Neural crest cell (in vitro differentiated cells): ENCODE measurements at places on chromosomes 1 and 21. TPM values are rescaled to one million over a fixed set of nuclear protein-coding genes. Genes with fewer than 3 reads are reported as not detected.

- DNase-seq, result no peak
Observed at GRCh38 chr1:225731491-225731890, 46.1 kb upstream of the SRP9 start.

DNA sequence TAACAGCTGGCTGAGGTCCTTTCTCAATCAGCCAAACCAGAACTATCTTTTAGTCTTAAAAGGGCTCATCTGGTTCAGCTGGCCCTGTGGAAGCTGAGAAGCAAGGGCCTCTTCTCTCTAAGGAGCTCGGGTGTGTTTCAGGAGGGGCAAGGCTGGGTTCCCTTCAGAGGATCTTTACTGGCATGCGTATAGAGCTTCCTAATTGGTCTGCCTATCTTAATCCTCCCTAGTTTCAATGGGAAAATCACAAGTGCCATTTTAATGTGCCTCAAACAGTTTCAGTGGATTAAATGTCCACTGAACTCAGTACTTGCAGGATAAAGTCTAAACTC lies 81.5 kb upstream of the LBR start:
- DNase-seq, result no peak

- no peak for DNase-seq
Observed at GRCh38 chr21:41780337-41781049, 13.6 kb upstream of the RIPK4 start.

- DNase-seq, result no peak
Observed at GRCh38 chr1:55179177-55179835, 35.9 kb downstream of the USP24 start.

DNA sequence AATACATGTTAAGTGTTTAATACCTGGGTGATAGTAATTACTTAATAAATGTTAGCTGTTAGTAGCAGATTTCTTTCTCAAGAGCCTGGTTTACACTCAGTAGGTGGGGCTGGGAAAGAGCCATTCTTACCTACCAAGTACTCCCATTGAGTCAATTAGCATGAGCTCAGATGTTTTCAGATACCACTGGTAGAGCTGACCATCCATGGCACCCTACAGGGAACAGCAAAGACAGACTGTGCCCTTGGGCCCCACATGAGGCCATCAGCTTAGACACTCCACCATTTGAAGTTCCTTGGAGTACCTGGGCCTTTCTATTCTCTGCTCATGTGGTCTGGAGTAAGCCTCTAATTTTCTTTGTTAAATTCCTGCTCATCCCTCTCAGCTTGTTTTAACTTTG lies 179.3 kb downstream of the CACNA1E start:
- no peak for DNase-seq

GRCh38 chr1:33122483-33123178 lies 41.7 kb downstream of the AZIN2 start:
- no peak for DNase-seq

GRCh38 chr1:19495799-19496526 lies 10.6 kb upstream of the CAPZB start:
- DNase-seq, result no peak

- DNase-seq, result no peak
Observed at GRCh38 chr1:8343464-8344001, 25.6 kb downstream of the SLC45A1 start.

DNA sequence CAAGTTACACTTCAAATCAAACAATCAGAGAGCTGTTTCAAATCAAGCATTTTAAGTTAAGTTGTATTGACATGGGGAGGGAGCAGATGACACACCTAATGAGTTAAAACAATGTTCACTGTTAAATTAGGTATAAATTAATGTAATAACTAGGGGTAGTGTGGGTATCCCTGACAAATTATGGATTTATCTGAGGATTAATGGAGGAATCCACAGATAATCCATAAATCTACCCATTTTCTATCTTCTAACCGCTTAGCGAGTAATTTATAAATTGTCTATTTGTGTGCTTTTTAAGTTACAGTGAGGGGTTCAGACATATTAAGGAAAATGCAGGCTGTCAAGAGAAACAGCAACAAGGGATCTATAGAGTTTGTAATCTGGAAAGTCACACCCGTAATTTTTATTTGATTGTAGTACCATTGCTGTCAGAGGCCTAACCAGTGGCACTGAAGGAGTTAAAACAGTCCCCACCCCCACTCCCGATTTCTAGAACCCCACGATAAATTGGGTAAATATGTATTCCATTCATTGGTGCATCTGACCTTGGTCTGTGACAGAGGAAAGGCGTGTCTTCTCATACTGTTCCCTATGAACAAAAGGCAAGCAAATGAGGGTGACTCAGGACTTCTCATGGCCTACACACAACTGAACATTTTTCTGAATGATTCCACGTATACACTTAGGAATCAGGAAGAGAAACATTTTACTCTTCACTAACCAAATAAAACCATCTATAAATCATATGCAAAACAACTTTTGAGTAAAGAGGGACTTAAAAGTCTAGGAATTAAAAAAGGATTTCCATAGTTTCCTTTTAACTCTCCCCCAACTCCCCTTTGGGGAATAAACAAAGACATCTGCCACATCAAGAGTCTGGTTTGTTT lies 7.4 kb downstream of the IRF2BP2 start:
- no peak for DNase-seq

- DNase-seq, result no peak
Observed at GRCh38 chr1:180586671-180587155, 27.9 kb downstream of the OVAAL start.

GRCh38 chr1:54464477-54465146 lies 58.4 kb upstream of the SSBP3 start:
- DNase-seq, result no peak

DNA sequence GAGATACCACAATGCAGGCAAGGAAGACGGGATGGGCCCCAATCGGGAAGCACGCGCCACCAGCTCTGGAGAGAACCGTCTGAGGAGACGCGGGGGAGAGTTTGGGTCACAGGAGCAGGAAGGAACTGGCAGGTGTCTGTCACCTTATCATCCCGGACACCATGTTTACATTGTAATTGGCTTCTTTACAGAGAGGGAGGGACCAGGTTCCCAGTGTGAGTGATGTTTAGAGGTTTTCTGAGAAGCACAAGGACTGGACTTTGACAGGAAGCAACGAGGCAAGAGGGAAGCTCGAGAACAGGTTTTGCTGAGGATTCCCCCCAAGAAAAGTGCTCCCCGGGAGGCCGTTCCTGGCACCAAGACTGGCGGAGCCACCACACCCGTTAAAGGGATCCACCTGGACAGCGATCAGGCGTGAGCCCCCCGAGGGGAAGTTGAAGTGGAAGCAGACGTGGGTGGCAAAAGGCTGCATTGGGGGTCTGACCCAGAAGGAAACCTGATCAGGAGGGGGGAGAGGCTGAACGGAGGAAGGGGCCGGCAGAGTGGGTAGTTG lies 957 bp downstream of the EPS15 start:
- DNase-seq, result peak; percentile 20

DNA sequence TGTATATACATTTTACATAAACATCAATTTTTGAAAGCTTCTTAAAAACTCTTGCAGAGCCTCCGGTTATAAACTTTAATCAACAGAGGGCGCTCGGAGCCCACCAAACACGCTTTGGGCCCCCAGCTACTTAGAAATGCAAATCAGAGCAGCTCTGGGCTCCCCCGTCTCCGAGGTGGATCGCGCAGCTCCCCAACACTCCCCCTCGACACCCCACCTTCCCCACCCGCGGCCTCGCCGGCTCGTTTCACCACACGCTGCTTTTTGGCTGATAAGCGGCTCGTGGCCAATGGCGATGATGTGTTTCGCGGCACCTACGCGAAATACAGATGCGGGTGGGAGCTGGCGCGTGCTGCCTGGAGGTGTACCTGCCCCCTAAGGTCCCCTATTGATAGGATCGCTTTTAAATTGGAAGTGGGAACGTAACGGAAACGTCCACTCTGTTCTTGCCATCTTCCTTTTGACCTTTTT lies 1.7 kb upstream of the KIF26B start:
- peak; percentile 70 for DNase-seq

DNA sequence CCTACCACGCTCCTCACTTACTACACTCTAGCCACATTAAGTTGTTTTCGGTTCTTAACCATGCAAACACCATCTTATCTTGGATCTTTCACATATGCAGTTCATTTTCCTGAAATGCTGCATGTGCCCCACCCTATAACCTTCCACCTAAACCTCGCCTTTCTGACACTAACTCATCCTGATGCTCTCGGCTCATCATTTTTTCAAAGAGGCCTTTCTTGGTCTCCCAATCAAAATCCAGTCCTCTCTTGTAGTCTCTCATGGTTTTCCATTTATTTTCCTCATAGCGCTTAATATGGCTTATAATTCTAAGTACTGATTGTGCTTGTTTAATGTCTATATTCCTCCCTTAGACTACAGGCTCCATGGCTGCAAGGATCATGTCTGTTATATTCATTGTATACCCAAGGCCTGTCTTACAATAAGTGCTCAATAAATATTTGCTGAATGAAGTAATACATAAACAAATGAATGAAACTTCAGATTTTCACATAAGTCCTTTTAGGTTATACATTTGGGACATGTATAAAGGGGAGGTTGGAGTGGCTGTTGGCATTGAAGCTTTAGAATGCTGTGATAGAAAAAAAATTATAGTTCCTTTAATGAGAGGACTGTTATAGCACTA lies 79.2 kb upstream of the CDC42BPA start:
- DNase-seq, result no peak

GRCh38 chr21:35254006-35254764 lies 205.1 kb upstream of the RUNX1 start:
- DNase-seq, result no peak

Gene PAFAH2
- 10.6 and 10.7 TPM in 2 replicates for total RNA-seq

Gene LCE1C
- not detected in 2 replicates for total RNA-seq

Gene CLEC20A
- not detected in 2 replicates for total RNA-seq

Gene FALEC
- 1.2 and 1.3 TPM in 2 replicates for total RNA-seq

Gene MFAP2
- total RNA-seq, result 81.6 and 83.4 TPM in 2 replicates

Gene MTARC1
- total RNA-seq, result 28.3 and 28.5 TPM in 2 replicates

Gene GPR25
- total RNA-seq, result not detected in 2 replicates
